Mammary epithelial cell (primary cell): ENCODE measurements at places on chromosomes 1 and 21.
A peak's percentile ranks its signal among the peaks of the same experiment; 100 is the strongest.

DNA sequence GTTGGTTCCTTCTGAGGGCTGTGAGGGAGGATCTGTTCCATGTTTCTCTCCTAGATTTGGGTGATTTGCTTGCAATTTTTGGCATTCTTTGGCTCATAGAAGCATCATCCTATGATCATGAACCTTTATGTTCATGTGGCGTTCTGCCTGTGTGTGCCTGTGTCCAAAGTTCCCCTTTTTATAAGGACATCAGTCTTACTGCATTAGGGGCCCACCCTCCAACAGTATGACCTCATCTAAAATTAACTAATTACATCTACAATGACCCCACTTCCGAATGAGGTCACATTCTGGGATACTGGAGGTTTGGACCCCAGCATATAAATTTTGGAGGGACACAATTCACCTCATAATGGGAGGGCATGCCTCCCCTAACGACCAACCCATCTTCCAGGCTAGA is 12.8 kb upstream of the CAMK1G start:
- DNase-seq = no peak

- peak; percentile 94 for DNase-seq
Observed at GRCh38 chr1:6343506-6344405, 49.8 kb downstream of the ACOT7 start.

GRCh38 chr1:204325944-204326343 is 33.8 kb downstream of the PLEKHA6 start:
- no peak for DNase-seq

DNA sequence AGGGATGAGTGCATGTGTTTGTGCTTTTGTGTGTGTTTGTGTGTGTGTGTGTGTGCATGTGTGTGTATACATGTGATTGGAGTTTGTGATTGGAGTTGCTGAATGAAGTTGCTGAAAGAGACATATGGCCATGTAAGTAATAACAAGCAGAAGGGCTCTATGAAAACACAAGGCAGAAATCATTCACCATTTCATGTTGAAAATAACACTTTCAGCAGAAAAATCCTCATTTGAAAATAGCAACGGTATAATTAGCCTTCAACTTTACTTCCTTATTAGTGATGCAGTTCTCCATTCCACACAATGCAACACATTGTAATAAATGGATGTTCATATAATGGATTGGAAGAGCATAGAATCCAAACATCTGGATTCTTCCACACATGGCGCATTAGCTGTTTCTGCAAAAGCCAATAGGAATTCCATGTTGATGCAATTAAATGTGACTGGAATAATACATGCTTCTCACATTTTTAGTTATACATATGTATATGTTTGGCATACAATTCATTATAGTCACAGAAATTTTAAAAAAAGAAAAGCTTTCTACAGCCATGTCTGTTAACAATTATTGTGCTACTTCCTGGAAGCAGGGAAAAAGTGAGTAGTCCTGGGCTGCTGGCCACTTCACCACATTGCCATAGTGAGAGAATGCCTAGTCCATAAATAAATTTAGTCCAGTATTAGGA is 538.0 kb downstream of the LTN1 start:
- no peak for DNase-seq

DNA sequence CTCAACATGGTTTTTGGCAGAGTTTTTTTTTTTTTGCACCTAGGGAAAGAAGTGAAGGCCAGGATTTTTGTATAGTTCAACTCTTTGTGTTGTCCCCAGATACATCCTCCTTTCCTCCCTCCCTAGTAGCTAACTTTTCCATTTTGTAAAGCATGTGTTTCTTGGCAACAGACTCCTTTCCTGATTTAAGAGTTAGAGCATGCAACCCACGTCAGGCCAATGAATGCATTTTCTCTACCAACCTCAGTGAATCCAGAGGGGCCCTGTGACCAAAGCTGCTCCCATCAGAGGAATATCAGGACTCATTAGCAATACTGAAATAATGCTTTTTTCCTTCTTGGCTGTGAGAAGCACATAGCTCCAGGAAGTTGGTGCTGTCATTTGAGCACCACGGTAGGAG is 287.2 kb downstream of the LMO4 start:
- DNase-seq = no peak

GRCh38 chr21:45018131-45019075 is 56.0 kb upstream of the ADARB1 start:
- no peak for DNase-seq

- peak; percentile 17 for DNase-seq
Observed at GRCh38 chr1:85692730-85693314, 15.4 kb downstream of the ZNHIT6 start.

GRCh38 chr1:154974102-154974807 is at the start of gene CKS1B:
CKS1B (plus strand) TSS chr1:154974681; CDS start chr1:154974746, 65 bp downstream.
- peak; percentile 100 for DNase-seq

- DNase-seq = no peak
Observed at GRCh38 chr1:212119397-212119837, 83.9 kb downstream of the DTL start.

DNA sequence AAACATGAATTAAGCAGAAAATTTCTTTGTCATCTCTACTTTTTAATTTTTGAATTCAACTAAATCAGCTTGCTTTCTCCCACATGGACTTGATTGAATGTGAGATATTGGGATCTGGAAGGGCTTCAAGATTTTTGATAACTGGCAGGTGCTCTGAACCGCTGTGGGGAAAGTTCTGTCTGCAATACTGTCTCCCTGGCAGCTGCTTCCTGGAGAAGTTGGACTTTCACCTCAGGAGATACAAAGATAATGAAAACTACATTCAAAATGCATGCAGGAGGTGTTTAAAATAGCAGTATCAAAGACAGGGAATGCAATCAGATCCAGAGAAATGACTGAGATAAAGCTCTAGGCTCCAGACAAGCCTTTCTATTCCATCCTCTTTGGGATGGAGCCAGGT is 338.3 kb downstream of the NEGR1 start:
- DNase-seq = no peak

DNA sequence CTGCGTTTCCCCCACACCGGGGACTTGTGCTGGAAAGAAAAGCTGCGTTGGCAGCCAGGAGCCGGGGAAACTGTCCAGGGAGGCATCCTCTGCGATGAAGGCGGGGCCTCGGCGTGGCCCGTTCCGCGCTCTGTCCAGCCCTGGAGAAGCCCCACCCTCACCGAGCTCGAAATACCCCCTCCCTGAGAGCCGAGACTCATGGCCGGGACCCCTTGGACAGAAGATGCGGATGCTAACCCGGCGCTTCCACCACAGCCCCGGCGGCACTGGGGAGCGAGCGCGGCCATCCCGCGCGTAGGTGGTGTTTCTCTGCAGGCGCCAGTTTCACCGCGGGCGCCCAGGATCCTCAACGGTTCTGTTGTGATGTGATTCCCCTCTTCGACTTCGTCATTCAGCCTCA is 31.6 kb downstream of the PDE9A start:
- DNase-seq = no peak

DNA sequence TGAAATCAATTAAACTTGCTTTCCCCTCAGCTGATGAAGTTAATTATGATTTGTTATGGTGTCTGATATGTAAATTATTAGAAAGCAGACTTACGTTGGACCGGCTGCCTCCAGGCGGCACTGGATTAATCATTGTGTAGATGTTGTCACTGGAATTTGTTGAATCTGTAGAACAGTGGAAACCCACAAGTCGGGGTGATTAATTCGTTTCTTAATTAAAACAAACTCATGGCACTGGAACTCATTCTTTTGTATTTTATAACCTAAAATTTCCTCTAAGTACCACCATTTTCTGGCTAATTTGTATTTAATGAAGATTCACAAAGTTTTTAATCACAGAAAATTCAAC is 39.0 kb downstream of the MRPL37 start:
- DNase-seq = no peak

DNA sequence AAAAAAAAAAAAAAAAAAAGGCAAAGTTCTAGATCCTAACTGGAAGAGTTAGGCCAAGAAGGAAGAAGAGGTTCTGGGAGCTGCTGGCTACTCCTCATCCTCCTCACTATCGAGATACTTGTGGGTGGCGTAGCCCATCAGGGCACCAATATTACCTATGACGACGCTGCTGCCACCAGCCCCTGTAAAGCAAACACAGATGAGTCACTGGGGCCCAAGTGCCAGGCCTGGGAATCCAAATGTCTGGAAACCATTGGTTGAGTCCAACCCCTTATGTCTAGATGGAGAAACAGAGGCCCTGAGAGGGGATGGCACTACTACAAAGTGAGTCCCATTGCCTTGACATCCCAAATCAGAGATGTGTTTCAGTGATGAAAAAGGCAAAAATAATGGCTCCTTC is 5.7 kb downstream of the IFI6 start:
- no peak for DNase-seq

GRCh38 chr1:201479201-201479730 is 10.3 kb upstream of the PHLDA3 start:
- DNase-seq = no peak

DNA sequence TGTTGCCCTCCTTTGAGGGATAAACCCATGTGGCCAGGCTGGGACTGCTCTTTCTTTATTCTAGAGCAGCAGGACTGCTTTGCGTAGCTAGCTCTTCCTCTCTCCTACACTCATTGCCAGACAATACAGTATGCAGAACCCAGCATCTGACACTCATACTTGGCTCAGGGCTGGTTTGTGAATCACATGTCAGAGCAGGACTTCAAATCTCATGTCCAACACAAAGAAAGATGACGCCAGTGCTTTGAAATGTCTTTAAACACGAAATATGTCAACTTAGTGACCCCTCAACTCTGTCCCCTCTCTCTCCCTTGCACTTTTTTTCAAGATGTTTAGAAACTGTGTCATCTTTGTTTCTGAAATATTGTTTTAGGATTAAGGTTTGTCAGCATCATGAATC is 135.0 kb downstream of the TGFB2 start:
- DNase-seq = peak; percentile 92

DNA sequence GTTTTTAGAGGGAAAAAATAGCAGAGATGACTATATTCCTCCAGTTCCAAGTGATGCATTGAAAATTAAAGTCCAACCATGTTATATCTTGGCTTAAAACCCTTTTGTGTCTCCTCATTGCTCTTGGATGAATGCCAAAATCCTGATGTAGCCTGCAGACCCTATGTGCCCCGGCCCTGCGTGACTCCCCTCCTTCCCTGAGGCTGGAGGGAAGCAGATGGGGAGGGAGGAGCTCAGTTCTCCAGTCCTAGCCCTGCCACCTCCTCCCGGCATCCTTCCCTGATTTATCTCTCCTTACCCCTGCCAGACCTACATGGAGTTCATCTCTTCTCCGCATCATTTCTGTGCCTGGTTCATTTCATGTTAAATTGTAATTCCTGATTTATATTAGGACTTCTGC is 397.4 kb downstream of the PTPRU start:
- DNase-seq = no peak

DNA sequence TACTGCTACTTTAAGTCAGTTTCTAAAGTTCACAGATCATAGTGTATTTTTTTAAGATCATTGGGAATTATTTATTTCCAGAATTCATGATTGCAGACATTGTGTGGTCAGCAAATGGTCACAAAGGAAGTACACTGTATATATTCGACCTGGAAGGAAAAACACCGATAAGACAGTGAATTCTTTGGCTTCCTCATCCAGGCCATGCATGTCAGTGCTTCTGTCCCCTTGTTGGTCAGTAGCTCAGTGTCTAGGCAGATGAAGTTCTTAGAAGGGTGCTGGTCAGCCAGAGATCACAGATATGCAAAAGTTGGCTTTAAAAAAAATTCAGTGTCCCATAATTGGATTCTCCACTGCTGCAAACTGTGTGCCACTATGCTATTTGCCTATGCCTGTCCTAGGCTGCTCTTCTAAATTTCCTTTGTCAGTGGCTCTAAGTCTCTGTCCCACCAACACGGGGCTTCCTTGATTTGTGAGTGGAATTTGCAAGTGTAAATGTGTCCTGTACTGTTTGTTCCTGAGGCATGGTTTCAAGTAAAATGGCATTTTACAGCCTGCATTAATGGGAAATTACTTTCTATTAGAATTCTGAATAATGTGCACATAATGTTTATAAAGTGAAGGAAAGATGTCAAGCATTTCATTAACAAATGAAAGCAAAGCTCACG is 12.0 kb upstream of the VAMP4 start:
- no peak for DNase-seq

GRCh38 chr1:201773764-201774163 is 55.2 kb upstream of the IPO9 start:
- DNase-seq = peak; percentile 75

- DNase-seq = no peak
Observed at GRCh38 chr21:34688145-34688544, 19.4 kb downstream of the CLIC6 start.

DNA sequence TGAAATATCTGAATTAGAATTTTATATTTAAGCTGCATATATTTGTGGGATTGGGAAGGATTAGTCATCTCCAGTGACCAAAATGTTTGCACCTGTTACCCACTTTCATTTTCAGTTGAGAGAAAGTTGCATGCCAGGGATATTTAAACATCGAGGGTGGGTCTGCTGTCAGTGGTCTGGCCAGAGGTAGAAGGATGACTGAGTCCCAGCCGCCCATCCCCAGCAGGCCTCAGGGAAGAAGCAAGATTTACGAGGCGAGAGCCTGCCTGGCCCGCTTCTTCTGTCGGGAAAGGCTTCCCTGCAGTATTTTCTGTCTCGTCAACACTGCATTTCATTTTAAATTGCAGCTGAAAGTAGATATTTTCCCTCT is 1.4 kb upstream of the MAN1C1 start:
- no peak for DNase-seq

DNA sequence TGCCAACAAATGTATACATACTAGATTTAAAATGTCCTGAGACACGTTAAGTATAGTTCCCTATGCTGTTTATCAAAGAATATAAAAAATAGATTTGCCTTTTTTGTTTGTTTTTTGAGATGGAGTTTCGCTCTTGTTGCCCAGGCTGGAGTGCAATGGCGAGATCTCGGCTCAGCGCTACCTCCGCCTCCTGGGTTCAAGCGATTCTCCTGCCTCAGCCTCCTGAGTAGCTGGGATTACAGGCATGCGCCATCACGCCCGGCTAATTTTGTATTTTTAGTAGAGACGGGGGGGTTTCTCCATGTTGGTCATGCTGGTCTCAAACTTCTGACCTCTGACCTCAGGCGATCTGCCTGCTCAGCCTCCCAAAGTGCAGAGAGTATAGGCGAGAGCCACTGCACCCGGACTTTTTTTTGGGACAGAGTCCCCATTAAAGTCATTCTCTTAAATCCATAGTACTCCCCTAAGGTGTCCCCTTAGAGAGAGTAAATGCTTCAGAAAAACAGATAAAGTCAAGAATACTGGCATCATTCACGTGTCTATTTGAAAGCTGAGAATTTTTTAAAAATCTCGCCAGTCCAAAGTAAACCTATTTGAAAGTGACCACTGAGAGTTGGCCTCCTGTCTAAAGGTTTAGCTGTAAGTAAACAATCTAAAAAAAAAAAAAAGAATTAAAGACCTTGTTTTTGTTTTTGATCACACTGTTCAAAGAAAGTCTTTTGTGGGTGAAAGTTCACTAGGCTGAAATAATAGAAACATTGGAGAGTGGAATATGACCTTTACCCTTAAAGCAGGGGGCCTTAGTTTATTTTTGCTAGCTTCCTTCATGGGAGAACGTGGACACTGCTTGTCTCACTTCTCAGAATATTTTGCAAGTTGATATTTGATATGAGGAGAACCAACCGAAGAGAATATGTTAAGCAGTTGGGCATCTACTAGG is 48.0 kb upstream of the SLC16A1 start:
- DNase-seq = no peak

DNA sequence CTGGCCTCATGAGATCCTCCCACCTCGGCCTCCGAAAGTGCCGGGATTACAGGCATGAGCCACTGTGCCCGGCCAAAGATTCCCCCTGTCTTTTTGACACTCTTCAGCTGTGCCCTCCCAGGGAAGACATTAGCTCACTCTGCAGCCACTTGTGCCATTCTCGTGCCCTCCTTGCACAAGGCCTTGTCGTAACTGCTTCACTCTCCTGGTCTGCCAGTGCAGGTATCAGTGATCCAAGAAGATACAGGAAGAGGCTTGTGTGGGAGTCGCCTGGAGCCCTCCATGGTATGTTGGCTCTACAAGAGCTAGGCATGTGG is 22.0 kb upstream of the WDR26 start:
- DNase-seq = no peak
